ENCODE measurements at places on chromosomes 7 and 10. TPM values are rescaled to one million over a fixed set of nuclear protein-coding genes. Genes with fewer than 3 reads are reported as not detected.

GRCh38 chr10:78966844-78967488, 101.8 kb upstream of the ZMIZ1 start:
- H3K4me1 ChIP-seq = no peaks in the 10 kb centered on the region
- no peaks in the 10 kb centered on the region for H3K27me3 ChIP-seq
- no peak overlapping the region for H3K4me3 ChIP-seq
- no peak overlapping the region for H3K27ac ChIP-seq
- no peak for DNase-seq

DNA sequence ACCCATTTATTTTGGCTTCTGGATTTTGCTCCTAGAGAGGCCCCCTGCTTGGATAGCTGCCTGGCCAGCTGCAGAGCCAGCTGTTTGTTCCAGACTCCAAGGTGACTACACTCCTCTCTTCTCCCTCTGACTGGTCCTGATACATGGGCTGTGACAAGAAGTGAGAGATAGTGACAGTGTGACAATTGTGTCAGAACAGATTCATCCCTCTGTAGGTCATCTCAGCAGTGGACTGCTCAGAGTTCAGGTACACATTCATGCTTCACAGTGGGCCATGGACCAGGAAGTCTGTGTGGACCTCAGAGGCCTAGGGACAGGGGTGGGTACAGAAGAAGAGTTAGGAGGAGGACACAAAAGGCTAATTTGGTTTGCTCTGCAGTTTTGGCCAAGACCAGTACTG, 188.2 kb upstream of the MKLN1 start:
- no peaks in the 10 kb centered on the region for H3K27me3 ChIP-seq
- no peak overlapping the region for H3K27ac ChIP-seq
- no peak overlapping the region for H3K4me3 ChIP-seq

DNA sequence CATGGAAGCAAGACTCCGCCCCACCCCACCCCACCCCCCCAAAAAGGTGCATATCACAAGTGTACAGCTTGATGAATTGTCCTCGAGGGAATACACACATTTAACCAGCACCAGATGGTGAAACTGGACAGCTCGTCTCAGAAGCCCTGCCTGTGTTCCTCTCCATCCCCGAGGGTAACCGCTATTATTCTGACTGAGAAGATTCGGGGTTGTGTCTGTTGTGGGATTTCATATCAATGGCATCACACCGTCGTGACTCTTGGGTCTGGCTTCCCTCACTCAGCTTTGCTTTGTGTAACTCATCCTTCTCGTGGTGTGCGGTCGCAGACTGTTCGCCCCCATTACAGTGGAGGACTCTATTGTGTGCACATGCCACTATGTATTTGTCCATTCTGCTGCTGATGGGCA, 18.9 kb downstream of the PODXL start:
- H3K27me3 ChIP-seq = no peaks in the 10 kb centered on the region
- DNase-seq = no peak
- H3K36me3 ChIP-seq = no peaks in the 10 kb centered on the region
- H3K4me1 ChIP-seq = no peaks in the 10 kb centered on the region
- H3K4me3 ChIP-seq = no peak overlapping the region

The CALHM2 gene
- 4.5 TPM for total RNA-seq

DNA sequence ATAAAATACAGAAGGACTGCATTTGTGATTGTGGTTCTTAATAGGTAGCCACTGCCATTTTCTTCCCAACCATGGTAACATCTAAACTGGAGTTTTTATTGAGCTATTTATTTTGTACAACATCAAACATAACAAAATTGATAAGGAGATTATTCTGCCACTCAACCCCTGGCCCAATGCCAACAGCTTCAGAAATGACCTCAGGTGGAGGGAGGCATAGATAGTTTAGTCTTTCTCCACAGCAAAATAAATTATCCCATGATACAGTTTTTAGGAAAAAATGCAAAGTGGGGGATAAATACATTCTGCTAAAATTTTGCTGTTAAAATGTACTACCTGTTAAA, 57.6 kb downstream of the LRRTM3 start:
- H3K4me3 ChIP-seq = no peak overlapping the region
- H3K27ac ChIP-seq = no peak overlapping the region
- DNase-seq = no peak

DNA sequence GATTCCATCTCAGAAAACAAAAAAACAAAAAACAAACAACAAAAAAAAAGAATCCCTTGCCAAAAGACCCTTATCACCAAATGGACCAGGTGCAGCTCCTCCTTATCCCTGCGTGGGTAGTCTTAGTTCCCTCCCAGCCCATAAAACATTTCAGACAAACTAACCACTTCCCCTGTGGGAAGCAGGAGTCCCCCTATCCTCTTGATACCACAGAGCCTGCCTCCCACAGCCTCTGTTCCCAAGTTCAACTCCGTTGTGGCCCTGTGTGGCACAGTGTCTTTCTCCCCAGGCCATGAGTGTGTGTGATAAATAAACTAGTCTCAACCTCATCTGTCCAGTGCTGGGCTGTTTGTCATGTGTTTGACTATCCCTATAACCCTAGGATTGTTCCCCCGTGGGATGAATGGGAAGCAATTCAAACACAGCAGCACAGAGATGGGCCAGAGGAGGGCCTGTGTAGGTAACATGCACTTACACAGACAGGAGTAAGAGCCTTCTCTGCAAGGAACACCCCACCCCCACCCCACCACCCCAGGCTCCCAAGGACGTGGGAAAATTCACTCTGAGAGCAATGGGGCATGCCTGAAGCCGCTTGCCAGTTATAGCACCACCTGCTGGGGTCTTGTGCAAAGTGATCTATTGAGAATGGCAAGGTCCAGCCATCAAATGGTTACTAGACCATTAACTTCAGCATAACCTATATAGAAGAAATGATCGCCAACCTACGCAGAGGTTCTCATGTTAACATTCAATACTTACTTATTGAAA, 147.1 kb upstream of the GHITM start:
- no peaks in the 10 kb centered on the region for H3K36me3 ChIP-seq
- peaks cover 3% of the 10 kb centered on the region for H3K27me3 ChIP-seq
- peak; percentile 7 for DNase-seq
- no peak overlapping the region for H3K4me3 ChIP-seq

GRCh38 chr10:49128854-49129253, 5.0 kb downstream of the FAM170B start:
- H3K4me1 ChIP-seq = no peaks in the 10 kb centered on the region
- no peak overlapping the region for H3K4me3 ChIP-seq
- H3K36me3 ChIP-seq = no peaks in the 10 kb centered on the region
- no peak for DNase-seq
- peaks cover 14% of the 10 kb centered on the region for H3K27me3 ChIP-seq
- H3K27ac ChIP-seq = no peak overlapping the region

GRCh38 chr10:71696628-71697326, 22.8 kb downstream of the C10orf105 start:
- H3K4me1 ChIP-seq = peaks cover 44% of the 10 kb centered on the region
- H3K36me3 ChIP-seq = no peaks in the 10 kb centered on the region
- H3K4me3 ChIP-seq = no peak overlapping the region
- H3K27me3 ChIP-seq = no peaks in the 10 kb centered on the region
- H3K27ac ChIP-seq = no peak overlapping the region
- DNase-seq = peak; percentile 65

DNA sequence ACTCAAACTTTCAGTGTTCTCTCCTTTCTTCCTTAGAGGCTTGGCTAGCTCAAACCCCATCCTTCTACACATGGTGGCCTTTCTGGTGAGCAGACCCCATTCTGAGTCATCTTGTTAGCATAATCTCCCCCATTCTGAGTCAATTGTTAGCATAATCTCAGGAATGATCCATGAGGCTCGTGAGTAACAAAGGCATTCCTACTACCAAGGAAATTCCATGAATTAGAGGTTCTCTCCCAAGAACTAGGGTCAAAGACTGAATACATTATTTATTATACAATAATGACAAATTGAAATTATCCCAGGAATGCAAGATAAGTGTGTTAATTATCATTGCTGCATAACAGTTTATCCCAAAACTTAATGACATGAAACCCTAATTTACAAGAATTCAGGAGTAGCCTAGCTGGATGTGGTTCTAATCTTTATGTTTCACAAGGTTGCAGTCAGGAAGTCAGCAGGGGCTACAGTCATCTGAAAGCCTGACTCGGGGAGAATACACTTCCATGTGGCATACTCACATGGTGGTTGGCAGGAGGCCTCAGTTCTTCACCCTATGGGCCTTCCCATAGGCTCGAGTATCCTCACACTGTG, 100.2 kb downstream of the MMRN2 start:
- no peak for DNase-seq
- no peak overlapping the region for H3K27ac ChIP-seq
- H3K36me3 ChIP-seq = peaks cover 7% of the 10 kb centered on the region
- no peaks in the 10 kb centered on the region for H3K27me3 ChIP-seq
- H3K4me1 ChIP-seq = no peaks in the 10 kb centered on the region
- no peak overlapping the region for H3K4me3 ChIP-seq

- H3K36me3 ChIP-seq = peaks cover 87% of the 10 kb centered on the region
- no peaks in the 10 kb centered on the region for H3K27me3 ChIP-seq
- no peak overlapping the region for H3K27ac ChIP-seq
- no peak for DNase-seq
- H3K4me1 ChIP-seq = peaks cover 74% of the 10 kb centered on the region
Measured at GRCh38 chr7:106874076-106874475, 9.0 kb downstream of the PIK3CG start.

The FANK1 gene
- total RNA-seq = 1.1 TPM

DNA sequence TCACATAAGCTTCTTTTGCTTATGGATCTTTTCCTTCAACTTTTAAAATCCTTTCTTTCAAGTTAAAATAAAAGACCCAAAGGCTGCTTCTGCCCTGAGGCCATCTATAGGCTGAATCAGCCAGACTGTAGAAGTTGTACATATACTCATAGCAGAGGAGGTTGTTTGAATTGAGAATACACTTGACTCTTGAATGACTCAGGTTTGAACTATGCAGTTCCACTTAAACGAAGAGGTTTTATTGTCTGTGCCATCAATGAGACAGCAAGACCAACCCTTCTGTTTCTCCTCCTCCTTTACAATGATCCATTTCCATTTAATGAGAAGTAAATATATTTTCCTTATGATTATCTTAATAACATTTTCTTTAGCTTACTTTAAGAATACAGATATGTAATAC, 5.8 kb downstream of the ZNF365 start:
- no peaks in the 10 kb centered on the region for H3K36me3 ChIP-seq
- H3K4me1 ChIP-seq = peaks cover 1% of the 10 kb centered on the region

DNA sequence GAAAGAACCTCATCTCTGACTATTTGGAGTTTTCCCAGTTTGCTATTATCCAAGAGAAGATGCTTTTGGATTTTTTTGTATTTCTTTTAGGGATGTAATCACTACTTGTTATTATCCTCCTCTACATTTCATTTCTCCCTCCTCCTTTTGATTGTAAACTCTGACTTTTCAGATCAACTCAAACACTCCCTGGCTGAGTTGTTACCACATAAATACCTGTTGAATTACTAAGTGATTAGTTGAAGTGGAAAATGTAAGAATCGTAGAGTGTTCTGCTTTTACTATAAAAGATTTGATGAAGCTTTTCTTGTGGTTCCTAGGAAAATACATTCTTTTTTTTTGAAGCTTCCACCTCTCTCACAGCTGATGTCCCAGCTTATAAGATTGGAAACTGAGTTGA, 164.1 kb upstream of the C1GALT1 start:
- no peaks in the 10 kb centered on the region for H3K4me1 ChIP-seq
- H3K36me3 ChIP-seq = no peaks in the 10 kb centered on the region
- no peak for DNase-seq

DNA sequence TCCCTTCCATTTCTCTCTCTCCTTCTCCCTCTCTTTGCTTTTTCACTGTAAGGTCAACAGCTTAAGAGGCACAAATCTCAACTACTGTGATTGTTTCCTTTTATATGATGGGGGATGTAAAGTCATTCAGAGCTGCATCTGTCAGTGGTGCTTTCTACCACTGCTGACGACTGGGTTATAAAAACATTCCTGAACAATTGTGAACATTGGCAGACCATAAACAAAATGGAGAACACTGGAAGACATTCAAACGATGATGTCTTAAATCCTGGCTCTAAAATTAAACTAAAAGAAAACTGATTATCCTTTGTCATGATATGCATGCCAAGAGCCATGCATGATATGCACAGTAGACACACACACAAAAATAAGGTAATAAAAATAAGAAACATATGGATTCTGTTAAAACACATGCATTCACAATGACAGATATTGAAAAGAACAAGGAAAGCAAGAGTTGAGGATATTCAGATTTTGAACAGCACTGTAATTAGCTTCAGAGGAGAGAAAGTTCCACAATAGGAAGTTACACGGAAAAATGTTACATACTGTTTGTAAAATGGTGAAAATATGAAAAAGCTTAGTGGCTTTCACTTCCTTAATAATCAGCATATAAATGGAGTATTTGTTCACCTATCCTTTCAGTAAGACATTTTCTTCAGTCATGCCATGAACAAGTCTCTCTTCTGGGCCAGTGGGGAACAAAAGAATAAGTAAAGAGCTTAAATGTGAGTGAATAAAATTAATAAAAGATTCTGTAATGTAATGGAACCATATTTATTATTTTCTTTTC, 89.2 kb downstream of the RNLS start:
- DNase-seq = no peak
- peaks cover 3% of the 10 kb centered on the region for H3K27me3 ChIP-seq
- no peak overlapping the region for H3K4me3 ChIP-seq
- peaks cover 24% of the 10 kb centered on the region for H3K4me1 ChIP-seq
